ENCODE measurements at places on chromosomes 11 and 22. TPM values are rescaled to one million over a fixed set of nuclear protein-coding genes. Genes with fewer than 3 reads are reported as not detected.

GRCh38 chr11:61893981-61894380 is 2.6 kb upstream of the FADS3 start:
- no peak for DNase-seq

DNA sequence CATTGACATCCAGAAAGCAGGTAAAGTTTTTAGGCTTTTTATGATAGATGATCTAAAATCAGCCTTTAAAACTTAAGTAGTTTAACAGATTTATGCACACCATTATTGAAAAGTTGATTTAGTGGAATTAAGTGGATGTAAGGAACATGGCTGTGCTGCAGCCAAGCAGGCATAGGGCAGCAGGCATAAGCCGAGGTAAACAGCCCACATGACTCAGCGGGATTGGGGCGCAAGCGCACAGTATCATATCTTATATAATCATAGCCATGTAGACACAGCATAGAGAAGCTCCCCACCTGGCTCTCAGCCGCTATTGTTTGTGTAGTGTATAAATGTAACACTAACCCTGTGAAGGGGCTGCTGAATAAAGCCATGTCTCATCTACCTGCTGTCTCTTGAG is 157.5 kb downstream of the WNT11 start:
- DNase-seq, result peak; percentile 77

DNA sequence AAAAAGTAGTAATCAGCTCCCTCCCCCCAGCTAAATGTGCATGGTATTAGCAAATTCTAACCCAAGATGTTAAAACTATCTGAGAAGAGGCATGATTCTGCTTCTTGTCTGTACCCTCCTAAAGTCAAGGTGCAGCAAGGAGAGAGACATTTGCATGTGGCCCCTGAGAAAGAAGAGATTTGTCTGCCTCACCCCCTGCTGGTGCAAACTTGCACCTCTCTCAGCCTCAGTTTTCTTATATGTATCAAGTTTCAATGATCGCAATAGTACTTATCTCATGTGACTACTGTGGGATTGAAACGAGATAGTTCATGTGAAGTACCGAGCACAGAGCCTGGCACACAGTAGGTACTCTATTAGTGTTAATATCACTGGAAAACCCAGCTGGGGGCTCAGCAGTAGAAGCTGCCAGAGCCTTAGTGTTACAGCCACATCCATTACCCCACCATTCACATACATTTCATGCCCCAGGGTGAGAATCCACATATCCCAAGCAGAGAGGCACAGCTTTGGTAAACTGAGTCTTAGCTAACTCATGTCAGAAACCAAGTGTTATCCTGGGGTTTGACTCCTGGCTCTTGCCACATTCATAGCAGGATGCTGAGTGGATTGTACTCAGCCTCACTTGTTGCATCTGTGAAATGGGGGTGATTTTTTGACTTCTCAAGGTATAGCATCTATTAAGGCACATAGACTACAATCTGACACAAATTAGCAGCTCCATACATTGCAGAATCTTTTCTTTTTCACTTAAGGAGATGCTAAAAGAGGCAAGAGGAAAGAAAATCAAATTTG is 24.9 kb downstream of the CD44 start:
- peak; percentile 65 for DNase-seq

Gene FIBIN
- 0.66 TPM for total RNA-seq

Gene CHRM1
- total RNA-seq, result 0.14 TPM

Measured in GM23338 (cell line).